ENCODE measurements at places on chromosomes 3 and 15. TPM values are rescaled to one million over a fixed set of nuclear protein-coding genes. Genes with fewer than 3 reads are reported as not detected.

Gene ZIC1
- 0.08 TPM for total RNA-seq

- no peak for ATAC-seq
- H3K27ac ChIP-seq, result no peak overlapping the region
- peaks cover 19% of the 10 kb centered on the region for H3K27me3 ChIP-seq
- no peaks in the 10 kb centered on the region for H3K36me3 ChIP-seq
- no peaks in the 10 kb centered on the region for H3K4me1 ChIP-seq
- H3K4me3 ChIP-seq, result no peak overlapping the region
These were observed 54.1 kb upstream of the IGF2BP2 start for GRCh38 chr3:185878920-185879319.

DNA sequence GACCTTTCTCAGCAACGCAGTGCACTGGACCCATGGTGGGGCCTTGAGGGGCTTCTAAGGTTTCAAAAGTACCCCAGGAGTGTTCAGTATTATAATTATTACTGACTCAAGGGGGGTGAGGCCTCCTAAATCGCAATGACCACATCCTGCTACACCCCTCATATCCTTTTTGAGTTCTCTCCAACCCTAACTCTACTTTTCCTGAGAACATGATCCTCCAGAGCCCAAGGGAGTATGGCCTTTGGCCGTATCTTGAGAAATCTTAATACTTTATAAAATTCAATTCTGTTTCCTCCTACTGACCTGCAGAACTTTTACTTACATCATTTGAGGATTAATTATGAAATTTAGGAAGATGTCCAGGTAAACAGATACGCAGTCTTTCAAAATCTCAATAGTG lies 30.4 kb upstream of the RARRES1 start:
- H3K36me3 ChIP-seq, result no peaks in the 10 kb centered on the region
- H3K4me1 ChIP-seq, result peaks cover 4% of the 10 kb centered on the region
- no peak overlapping the region for H3K4me3 ChIP-seq
- peak; percentile 88 for ATAC-seq
- H3K27ac ChIP-seq, result no peak overlapping the region
- no peaks in the 10 kb centered on the region for H3K27me3 ChIP-seq

GRCh38 chr3:39226106-39226741 lies 33.8 kb upstream of the XIRP1 start:
- no peak overlapping the region for H3K27ac ChIP-seq
- ATAC-seq, result peak; percentile 61
- no peaks in the 10 kb centered on the region for H3K36me3 ChIP-seq
- H3K27me3 ChIP-seq, result no peaks in the 10 kb centered on the region
- H3K4me1 ChIP-seq, result no peaks in the 10 kb centered on the region
- H3K4me3 ChIP-seq, result no peak overlapping the region

DNA sequence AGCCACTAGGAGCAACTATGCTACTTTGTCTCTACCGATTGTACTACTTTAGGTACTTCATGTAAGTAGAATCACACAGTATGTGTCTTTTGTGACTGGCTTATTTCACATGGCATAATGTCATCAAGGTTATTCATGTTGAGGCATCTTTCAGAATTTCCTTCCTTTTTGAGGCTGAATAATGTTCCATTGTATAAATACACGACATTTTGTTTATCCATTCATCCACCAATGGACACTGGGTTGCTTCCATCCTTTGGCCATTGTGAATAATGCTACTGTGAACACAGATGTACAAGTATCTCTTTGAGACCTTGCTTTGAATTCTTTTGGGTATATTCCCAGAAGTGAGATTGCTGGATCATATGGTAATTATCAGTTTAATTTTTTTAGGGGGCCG lies 29.2 kb downstream of the MYO5A start:
- no peaks in the 10 kb centered on the region for H3K36me3 ChIP-seq
- no peaks in the 10 kb centered on the region for H3K27me3 ChIP-seq
- no peaks in the 10 kb centered on the region for H3K4me1 ChIP-seq
